ENCODE measurements at places on chromosomes 2 and 18.

DNA sequence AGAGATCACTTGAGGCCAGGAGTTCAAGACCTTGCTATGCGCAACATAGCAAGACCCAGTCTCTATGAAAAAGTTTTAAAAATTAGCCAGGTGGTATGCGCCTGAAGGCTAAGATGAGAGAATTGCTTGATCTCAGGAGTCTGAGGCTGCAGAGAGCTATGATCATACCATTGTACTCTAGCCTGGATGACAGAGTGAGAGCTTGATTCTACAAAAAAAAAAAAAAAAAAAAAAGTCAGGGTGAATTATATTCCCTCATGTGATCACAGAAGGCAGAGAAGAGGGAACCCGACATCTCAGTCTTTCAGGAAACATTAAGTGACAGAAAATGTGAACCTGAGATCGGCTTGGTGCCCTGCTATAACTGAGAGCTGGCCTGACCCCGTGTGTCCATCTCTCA lies 171.2 kb upstream of the MSH6 start:
- DNase-seq, result no peak

GRCh38 chr18:79486356-79487182 lies 90.8 kb downstream of the NFATC1 start:
- no peak for DNase-seq

DNA sequence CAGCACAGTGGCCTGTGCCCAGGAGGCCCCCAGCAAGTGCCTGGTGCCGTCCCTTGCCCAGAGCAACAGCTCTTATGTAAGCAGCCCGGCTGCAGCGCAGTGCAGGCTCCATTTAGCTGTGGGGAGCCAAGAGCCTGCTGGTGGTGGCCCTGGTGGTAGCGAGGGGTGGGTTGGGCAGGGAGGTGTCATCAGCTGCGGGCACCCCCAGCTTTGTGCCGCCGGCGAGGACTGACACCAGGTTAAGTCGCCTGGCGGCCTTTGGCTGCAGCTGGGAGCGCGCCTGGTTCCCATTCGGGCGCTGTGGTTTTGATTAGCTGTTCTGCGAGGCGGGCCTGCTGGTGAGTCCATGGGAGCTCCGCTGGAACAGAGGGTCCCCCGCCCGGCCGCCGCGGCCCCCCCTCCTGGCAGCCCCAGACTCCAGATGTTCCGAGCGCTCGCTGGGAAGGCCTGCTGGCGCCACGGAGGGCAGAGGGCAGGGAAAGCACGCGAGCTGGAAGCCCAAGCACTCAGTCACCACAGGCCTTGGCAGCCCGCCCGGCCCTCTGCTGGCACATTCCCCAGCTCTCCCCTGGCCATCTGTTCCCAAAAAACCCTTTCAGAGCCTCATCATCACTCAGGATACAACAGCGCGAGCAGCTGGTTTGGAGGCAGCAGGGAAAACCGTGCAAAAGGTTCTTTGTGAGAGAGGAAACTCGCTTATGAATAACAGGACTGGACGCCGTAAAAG lies 18.4 kb downstream of the ATOH8 start:
- no peak for DNase-seq

DNA sequence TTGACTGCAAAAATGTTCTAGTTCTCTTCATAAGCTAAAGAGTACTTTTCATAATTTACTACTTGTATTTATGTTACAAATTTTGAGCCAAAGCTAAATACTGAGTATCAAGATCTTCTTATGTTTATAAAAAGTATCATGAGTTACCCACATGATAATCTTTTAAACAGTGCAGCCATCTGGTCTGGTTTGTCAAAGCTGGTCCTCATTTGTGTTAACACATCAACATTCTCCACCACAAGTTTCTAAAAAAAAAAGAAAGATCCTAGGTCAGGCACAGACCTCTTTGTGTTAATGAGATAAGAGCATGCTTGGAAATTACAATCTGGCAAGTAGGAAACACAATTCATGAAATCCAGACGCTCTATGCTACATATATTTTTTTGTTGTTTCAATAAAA lies 75.5 kb upstream of the FRZB start:
- no peak for DNase-seq

DNA sequence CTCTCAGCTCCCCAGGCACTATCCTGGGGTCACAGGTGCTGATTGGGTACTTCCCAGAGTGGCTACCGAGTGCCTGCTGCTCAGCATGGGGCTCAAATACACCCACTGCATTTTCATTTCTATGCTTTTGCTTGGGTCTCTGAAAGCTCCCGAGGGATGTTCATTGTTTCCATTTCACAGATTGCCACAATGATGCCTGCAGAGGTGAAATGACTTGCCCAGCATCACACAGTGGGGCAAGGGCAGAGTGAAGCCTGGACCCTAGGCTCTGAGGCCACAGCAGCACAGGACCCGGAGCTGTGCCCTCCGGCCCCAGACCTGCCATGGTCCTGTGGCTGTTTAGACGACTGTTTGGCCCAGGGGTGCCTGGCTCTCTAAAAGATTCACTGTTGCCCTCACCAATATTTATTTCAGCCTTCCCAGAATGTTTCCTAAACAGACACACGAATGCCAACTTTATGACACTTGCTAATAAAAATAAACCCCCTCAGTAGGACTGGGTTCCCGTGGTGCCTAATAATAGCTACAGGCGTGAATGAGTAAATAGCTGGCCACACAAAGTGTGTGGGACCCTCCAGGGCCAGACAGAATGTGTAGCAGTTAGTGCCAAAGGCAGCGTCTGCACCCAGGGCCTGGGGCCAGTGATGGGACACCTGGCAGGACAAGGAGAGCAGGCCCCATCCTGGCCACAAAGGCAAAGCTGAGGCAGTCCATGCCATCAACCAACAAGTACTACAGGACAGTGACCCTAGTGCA lies 11.5 kb upstream of the ST8SIA5 start:
- no peak for DNase-seq

GRCh38 chr2:236576087-236576486 lies 6.5 kb downstream of the ACKR3 start:
- no peak for DNase-seq

DNA sequence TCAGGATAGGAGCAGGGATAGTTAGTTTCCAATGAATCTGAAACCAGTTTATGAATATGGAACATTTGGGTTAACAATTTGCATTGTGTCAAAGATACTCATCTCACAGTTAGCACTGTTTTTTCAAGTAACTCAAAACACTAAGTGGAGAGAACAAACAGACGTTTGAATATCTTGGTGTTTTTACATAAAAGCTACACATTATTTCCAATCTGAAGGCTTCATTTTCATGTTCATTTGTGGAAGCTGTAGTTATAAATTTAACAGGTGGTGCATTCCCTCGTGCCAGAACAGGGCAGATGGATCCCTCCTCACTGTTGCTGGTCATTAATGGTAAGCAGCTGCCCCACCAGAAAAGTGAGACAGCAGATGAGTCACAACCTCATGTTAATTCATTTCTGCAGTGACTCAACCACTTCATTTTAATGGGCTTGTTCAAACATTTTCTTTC lies 286.9 kb downstream of the TMX3 start:
- no peak for DNase-seq

GRCh38 chr2:135620198-135620597 lies 88.9 kb downstream of the R3HDM1 start:
- no peak for DNase-seq

- no peak for DNase-seq
Measured at GRCh38 chr2:133452583-133452982, 115.7 kb downstream of the NCKAP5 start.

DNA sequence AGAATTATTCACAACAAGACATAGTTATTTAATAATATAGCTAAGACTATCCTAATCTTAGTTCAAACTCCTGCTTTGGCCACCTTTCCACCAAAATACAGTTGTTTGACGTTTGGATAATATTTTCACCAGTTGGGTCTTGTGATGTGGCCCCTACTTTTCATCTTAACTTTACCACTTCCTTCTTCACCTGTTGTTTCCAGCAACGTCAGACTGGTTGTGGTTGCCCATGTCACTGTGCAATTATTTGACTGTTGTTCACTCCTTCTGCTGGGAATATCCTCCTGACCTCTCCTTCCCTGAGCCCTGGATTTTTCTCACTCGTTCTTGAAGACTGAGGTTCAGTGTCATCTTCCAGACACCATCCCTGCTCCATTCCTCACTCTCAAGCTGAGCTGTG lies 132.2 kb upstream of the RASGRP3 start:
- DNase-seq, result no peak

DNA sequence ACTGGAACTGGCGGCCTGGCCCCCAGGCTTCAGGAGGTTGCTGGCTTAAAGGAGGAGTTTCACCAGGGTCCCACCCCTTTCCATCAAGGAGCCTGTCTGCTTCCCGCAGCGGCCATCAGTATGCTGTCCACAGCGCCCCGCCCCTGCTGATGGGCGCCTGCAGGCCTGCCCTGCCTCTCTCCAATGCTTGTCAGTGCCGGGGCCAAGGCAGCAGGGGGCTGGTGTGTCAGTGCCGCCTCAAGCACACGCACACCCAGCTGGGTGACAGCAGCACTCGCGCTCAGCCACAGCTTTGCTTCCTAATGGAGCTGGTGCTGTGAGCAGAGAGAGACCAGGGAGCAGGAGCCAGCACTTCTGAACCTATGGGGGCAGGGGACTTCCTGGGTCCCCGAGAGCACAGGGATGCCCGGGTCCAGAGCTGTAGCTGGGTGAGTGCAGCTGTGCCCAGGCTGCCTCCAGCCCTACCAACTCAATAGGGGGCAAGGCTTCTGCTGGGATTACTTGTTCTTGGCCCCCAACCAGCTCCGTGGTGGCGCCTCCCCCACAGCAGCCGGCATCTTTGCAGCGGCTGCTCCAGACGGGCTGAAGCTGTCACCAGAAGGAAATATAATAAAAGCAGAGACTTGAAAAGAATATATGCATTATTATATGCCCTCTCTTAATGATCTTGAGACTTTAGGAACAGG lies 377.2 kb upstream of the LRATD1 start:
- no peak for DNase-seq

- peak; percentile 46 for DNase-seq
Measured at GRCh38 chr2:42128721-42129486, 40.2 kb upstream of the EML4 start.

GRCh38 chr18:43866696-43867095 lies 589.4 kb upstream of the SYT4 start:
- DNase-seq, result no peak

DNA sequence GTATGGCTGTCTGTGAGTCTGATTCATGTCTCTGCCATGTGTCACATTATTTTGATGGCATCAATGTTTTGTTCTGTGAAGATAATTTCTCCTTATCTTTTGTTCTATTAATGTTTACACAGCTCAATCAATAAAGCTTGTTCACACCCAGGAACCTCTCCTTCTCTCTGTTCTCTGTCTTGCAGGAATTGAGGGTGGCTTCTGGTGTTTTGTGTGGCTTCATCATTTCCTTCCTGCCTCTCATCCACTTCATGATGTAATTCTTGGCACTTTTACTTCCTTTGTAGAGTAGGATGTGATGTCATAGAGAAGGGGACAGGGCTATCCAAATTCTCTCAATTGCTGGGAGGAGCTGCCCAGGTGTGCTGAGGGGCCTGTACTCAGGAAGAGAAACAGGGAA lies 27.2 kb downstream of the ASXL3 start:
- DNase-seq, result no peak

DNA sequence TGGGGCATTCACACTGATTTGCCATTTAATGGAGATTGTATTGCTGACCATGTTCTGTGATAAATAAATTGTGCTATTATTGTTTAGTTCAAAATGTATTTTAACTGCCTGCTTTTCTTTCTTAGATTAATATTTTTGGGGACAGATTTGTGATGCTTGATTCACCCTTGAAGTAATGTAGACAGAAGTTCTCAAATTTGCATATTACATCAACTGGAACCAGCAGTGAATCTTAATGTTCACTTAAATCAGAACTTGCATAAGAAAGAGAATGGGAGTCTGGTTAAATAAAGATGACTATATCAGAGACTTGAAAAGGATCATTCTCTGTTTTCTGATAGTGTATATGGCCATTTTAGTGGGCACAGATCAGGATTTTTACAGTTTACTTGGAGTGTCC lies 1.8 kb downstream of the DNAJC10 start:
- no peak for DNase-seq

DNA sequence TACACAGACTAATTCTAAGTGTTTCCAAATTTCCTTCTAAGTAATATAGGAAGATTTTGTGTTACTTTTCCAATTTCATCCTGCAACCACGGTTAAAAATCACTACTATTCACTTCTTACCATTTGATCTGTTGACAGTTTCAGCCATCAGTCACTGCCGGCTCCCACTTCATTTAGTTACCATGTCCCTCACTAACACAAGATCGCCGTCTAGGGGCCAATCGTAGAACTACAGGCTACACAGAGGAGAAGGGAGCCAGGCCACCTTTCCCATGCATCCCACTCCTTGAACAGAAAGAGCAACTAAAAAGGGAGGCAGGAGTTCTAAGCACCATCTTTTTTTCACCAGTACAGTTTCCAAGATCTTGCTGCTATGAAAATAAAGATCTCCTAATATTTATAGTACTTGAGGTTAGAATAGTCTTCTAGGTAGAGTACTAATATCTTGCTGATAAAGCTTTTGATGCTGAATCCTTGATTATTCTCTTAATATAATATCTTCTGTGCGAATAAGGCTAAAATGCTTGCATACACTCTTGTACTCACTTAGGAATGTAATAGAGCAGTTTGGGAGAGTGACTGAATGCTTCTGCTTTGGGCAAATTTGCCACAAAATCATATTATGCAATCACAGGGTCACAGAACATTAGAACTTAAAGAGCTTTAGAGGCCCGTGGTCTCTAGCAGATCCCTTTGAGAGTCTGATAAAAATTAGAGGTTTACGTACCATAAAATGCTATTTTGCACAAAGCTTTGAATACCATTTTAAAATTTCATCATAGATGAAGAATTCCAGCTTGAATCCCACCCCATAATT lies 39.5 kb upstream of the CYP1B1 start:
- DNase-seq, result peak; percentile 60

GRCh38 chr18:55811925-55812324 lies 223.9 kb upstream of the TCF4 start:
- DNase-seq, result no peak

DNA sequence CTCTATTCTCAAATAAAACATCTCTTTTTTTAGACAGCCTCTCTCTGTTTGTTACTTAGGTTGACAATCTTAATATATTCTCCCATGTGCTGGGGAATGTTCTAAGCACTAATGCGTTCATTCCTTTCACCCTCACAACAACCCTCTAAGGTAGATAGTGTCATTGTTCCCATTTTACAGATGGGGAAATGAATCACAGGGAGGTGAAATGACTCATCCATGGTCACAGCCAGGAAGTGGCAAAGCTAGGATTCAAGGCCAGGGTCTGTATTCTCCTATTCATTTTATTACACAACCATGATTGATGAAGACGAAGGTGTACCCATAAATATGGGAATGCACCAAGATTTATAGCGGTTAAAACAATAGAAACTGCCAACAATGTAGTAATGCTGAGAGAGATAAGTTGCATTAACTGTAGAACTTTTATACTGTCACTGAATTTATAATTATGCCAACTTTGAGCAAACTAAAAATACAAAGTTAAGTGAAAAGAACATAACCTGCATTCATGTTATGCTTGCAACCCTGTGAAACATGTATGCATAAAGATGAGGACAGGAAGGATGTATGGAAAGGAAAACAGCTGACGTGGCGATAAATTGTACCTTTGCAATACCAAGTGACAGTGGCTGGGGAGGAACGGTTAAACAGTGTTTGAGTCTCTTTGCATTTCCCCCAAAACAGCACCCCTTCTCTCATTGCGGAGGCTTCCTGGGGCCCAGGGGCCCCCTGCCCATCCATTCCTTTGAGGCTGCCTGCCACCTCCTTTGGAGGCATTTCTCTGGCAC lies 257.7 kb upstream of the AGAP1 start:
- DNase-seq, result no peak

- no peak for DNase-seq
Measured at GRCh38 chr2:172109256-172109987, 6.7 kb upstream of the DLX2 start.

- DNase-seq, result no peak
Measured at GRCh38 chr2:23418461-23418911, 33.5 kb downstream of the KLHL29 start.

GRCh38 chr2:6957031-6957714 lies 40.0 kb downstream of the RNF144A start:
- no peak for DNase-seq
